Fibroblast of lung (primary cell): ENCODE measurements at places on chromosomes 12 and 14. TPM values are rescaled to one million over a fixed set of nuclear protein-coding genes. Genes with fewer than 3 reads are reported as not detected.

GRCh38 chr12:166425-167075, 47.4 kb downstream of the SLC6A12 start:
- no peak overlapping the region for H3K4me3 ChIP-seq
- no peaks in the 10 kb centered on the region for H3K4me1 ChIP-seq
- H3K27me3 ChIP-seq: peaks cover 7% of the 10 kb centered on the region
- H3K27ac ChIP-seq: no peak overlapping the region

TEX52 gene
- total RNA-seq: not detected in 2 replicates

GRCh38 chr12:38480594-38480993, 164.0 kb downstream of the ALG10B start:
- H3K27ac ChIP-seq: no peak overlapping the region
- H3K4me1 ChIP-seq: no peaks in the 10 kb centered on the region
- no peaks in the 10 kb centered on the region for H3K27me3 ChIP-seq
- no peak overlapping the region for H3K4me3 ChIP-seq
- no peaks in the 10 kb centered on the region for H3K36me3 ChIP-seq
- no peak for DNase-seq

- H3K4me3 ChIP-seq: peak overlapping the region; percentile 43
- H3K36me3 ChIP-seq: peaks cover 3% of the 10 kb centered on the region
- DNase-seq: peak; percentile 54
- H3K27ac ChIP-seq: peak overlapping the region; percentile 41
- H3K4me1 ChIP-seq: peaks cover 14% of the 10 kb centered on the region
Measured at GRCh38 chr14:105021656-105022275, 883 bp upstream of the CDCA4 start.

DNA sequence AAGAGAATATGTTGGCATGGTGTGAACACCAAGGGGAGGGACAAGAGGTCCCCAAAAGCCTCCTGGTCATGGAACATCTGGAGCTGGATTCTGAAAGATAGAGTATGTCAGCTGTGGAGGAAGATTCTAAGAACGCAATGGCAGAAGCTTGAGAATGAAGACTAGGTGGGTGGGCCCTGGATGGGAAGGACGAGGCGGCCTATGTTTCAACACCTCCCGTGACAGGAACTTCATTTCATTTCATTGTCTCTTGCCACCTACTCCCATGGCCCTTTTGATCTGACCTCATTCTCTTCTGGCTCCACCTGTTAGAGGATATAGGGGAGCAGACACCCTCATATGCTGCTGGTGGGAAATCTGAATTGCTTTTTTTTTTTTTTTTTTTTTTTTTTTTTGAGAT, 3.3 kb downstream of the UNG start:
- H3K4me1 ChIP-seq: peaks cover 4% of the 10 kb centered on the region
- no peak overlapping the region for H3K27ac ChIP-seq
- H3K27me3 ChIP-seq: no peaks in the 10 kb centered on the region
- H3K36me3 ChIP-seq: peaks cover 4% of the 10 kb centered on the region
- no peak overlapping the region for H3K4me3 ChIP-seq

DNA sequence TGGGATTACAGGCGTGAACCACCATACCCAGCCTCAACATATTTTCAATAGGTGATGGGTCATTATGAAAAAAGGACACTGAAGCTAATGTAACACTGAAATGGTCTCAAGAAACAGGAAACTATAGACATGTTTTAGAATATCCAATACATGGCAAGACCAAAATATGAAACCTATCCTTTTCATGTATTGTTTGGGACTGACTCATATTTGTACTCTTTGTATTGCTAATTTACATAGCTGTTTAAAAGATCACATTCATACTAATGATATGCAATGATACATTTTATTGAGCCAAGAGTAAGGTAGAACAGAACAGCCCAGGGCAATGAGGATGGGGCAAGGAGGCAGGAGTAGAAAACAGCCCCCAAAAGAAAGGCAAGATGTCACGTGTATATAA, 32.6 kb downstream of the RESF1 start:
- H3K4me1 ChIP-seq: no peaks in the 10 kb centered on the region
- no peak overlapping the region for H3K27ac ChIP-seq
- no peaks in the 10 kb centered on the region for H3K27me3 ChIP-seq
- no peak overlapping the region for H3K4me3 ChIP-seq
- no peak for DNase-seq

DNA sequence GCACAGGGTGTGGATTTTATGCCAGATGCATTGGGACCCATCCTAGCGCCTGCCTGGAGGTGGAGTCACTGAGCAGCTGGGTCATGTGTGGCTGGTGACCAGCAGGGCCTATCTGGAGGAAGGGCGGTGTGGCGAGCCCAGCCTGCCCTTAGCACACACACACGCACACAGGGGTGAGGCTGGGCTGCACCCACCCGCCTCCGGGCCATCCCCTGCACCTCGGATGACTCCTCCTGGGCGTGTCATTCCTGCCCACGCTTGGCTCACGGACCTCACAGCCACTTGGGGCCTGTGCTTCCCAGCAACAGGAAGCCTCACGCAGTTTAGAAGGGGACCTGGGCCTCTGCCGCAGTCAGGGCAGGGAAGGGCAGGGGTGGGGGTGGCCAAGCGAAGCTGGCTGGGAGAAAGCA, 36.2 kb upstream of the FZD10 start:
- H3K27ac ChIP-seq: no peak overlapping the region
- no peaks in the 10 kb centered on the region for H3K27me3 ChIP-seq
- H3K36me3 ChIP-seq: no peaks in the 10 kb centered on the region
- H3K4me3 ChIP-seq: no peak overlapping the region
- H3K4me1 ChIP-seq: no peaks in the 10 kb centered on the region
